ENCODE measurements at places on chromosomes 6 and 20. TPM values are rescaled to one million over a fixed set of nuclear protein-coding genes. Genes with fewer than 3 reads are reported as not detected.

DNA sequence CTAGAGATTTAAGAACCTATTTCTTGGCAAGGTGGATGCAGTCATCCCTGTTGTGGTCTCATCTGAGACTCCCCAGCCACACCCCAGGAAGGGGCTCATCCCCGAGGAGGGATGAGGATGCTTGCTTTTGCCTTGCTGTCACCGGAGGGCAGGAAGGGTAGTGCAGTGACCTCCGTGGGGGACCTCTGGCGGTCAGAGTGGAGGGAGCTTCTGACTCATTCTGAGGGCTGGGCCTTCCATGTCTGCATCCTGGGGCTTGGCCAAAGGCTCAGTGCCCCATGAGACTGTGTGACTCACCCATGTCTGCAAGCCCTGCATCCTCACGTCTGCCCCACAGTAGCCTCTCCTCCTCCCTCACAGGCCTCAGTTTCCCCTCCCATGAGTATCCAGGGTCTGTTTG, 38.7 kb downstream of the UQCC2 start:
- DNase-seq, result peak; percentile 59

The SNX9 gene
- 18.1 TPM for polyA plus RNA-seq

DNA sequence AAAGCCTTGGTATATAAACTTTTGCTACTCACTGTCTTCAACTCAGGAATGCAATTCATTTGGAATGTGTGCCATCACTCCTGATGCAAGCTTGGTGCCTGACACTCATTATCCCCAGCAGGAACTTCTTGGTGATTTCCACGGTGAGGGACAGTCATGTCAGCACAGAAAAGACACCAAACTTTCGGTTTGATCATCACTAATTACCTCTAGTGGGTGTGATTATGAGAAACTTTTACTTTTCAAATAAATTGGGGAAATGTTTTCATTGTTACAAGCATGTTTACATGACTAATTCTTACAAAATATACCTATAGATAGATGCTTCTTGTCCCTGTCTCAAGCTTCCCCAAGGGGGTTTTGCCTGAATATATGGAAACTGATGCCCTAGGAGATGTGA, 40.9 kb downstream of the RPP40 start:
- no peak for DNase-seq

DNA sequence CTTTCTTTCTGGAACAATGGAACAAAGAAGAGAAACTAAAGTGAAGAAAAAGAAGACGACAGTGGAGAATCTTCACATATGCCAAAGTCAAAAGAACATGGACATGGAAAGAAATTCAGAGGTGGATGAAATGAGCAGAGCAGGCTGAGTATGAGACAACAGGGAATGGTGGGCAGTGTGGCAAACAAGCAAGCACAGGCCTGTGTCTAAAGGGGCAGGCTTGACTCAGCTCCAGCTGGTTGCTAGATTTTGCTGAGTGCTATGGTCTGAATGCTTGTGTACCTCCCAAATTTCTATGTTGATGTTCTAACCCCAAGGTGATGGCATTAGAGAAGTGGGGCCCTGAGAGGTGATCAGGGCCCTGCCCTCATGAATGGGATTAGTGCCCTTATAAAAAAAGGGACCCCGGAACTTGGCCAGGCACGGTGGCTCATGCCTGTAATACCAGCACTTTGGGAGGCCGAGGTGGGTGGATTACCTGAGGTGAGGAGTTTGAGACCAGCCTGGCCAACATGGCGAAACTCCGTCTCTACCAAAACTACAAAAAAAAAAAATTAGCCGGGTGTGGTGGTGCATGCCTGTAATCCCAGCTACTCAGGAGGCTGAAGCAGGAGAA, 49.6 kb downstream of the ZMYND8 start:
- no peak for DNase-seq

DNA sequence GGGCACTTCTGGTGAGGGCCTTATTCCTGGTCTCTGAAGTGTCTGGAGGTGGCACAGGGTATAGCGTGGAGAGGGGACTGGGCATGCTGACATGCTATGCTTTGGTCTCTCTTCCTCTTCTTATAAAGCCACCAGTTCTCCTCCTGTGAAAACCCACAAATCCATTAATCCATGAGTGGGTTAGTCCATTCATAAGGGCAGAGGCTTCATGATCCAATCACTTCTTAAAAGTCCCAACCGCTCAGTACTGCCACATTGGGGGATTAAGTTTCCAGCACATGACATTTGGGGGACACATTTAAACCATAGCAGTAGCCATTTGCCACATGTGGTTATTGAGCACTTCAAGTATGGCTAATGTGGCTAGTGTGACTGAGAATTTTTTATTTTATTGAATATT, 3.8 kb upstream of the TRIB3 start:
- DNase-seq, result no peak

- no peak for DNase-seq
Observed at GRCh38 chr6:161068321-161068741, 76.8 kb downstream of the MAP3K4 start.

The BMP2 gene
- polyA plus RNA-seq, result 0.92 TPM

DNA sequence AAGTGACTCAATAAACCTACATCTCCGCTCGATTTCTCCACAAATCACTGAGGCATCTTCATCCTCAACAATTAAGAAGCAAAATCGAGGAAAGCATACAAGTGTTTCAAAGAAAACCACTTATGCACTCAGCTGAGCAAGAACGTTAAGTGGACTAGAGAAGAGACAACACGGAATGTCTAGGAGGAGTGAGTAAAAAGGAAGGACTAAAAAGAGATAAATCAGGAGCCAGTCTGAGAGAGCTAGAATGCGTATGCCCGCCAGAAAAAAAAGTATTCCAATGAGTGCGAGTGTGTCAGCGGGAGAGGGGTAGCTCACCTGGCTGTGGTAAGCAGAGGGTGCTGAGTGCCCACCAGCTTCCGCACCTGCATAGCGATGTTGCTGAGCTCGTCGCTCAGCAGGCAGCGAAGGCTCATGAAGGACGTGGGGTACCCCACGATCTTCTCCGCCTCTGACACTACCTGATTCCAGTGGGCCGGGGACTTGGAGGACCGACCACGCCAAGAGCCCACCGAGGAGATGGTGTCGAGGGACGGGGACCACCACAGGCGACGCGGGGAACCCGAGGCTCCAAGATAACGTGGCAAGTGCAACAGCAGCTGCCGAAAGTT, 587 bp downstream of the PDSS2 start:
- peak; percentile 47 for DNase-seq

DNA sequence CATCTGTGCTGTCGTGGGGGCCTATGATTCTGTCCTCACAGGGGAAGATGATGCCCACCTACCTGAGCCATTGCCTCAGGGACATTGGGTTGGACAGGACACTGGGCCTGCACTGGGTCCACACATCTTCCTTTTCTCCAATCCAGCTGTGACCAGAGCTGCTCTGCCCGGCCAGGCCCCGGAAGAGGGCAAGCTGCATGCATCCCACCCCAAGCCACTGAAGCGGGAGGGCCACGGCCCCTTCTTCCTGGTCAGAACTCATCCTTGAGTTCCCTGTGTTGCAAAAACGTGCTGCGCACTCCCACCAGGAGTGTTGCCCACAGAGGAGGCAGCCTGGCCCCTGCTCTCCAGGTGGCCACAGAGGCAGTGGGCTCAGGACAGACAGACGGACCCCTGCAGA, 38.2 kb downstream of the SPDEF start:
- no peak for DNase-seq

- no peak for DNase-seq
Observed at GRCh38 chr20:34322267-34323105, 19.3 kb upstream of the AHCY start.

GRCh38 chr6:137950581-137950980, 83.5 kb downstream of the TNFAIP3 start:
- DNase-seq, result no peak

- peak; percentile 64 for DNase-seq
Observed at GRCh38 chr6:77368660-77369313, 94.5 kb downstream of the HTR1B start.

- no peak for DNase-seq
Observed at GRCh38 chr6:105057160-105057559, 100.3 kb downstream of the LIN28B start.

The SGK2 gene
- not detected for polyA plus RNA-seq

GRCh38 chr20:62267543-62267942, 29.2 kb downstream of the OSBPL2 start:
- no peak for DNase-seq

The ERVFRD-1 gene
- 0.28 TPM for polyA plus RNA-seq

DNA sequence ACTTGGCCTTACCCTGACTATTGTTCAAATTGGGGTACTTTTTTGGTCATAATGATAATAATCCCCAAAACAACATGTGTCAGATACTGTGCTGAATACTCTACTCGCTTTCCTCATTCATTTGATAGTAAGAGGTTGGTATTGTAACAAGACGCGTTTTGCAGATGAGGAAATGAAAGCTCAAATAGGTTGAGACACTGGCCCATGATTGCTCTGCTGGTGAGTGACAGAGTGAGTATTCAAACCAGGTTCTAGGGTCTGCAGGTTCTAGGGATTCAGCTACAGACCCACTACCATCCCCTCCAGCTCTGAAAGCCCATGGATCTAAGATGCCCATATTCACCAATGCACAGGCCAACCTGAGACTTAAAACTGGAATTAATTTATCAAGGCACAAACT, 1.3 kb upstream of the ENPP4 start:
- no peak for DNase-seq

- DNase-seq, result peak; percentile 92
Observed at GRCh38 chr6:39102071-39102820, 12.7 kb downstream of the SAYSD1 start.

DNA sequence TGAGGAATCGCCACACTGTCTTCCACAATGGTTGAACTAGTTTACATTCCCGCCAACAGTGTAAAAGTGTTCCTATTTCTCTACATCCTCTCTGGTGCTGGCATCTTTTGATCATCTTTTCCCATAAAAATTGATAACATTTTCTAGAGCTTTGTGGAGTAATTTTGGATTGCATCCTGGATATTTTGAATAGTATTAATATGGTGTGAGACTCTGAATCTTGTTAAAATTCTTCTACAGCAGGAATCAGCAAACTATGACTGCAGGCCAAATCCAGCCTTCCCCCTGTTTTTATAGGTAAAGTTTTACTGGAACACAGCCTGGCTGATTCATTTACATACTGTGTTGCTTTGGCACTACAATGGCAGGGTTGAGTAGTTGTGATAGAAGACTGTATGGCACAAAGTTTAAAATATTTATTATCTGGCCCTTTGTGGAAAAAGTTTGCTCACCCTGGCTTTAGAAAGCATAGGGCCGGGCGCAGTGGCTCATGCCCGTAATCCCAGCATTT, 15.0 kb upstream of the RNF8 start:
- DNase-seq, result no peak

GRCh38 chr6:37988696-37989095, 169.2 kb downstream of the ZFAND3 start:
- DNase-seq, result no peak

The MEP1A gene
- not detected for polyA plus RNA-seq

The ZNF165 gene
- polyA plus RNA-seq, result 8.9 TPM

DNA sequence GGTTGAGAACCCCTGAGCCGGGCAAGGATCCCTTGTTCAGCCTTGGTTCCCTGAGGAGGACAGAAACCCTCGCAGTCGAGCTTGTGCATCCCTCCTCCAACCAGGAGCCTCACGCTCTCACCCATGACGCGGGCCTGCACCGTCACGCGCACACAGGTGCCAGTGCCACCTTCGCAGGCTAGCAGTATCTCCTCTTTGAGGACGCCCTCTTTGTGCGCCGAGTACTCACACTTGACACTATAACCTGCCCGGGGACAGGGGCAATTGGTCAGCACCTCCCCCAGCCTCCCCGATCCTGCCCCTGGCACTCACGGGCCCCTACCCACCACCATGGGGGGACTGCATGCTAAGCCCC, 13.3 kb downstream of the ADISSP start:
- no peak for DNase-seq

The BFSP1 gene
- polyA plus RNA-seq, result 2.7 TPM

The HLA-DMB gene
- 1.4 TPM for polyA plus RNA-seq

The NANP gene
- polyA plus RNA-seq, result 3.2 TPM

DNA sequence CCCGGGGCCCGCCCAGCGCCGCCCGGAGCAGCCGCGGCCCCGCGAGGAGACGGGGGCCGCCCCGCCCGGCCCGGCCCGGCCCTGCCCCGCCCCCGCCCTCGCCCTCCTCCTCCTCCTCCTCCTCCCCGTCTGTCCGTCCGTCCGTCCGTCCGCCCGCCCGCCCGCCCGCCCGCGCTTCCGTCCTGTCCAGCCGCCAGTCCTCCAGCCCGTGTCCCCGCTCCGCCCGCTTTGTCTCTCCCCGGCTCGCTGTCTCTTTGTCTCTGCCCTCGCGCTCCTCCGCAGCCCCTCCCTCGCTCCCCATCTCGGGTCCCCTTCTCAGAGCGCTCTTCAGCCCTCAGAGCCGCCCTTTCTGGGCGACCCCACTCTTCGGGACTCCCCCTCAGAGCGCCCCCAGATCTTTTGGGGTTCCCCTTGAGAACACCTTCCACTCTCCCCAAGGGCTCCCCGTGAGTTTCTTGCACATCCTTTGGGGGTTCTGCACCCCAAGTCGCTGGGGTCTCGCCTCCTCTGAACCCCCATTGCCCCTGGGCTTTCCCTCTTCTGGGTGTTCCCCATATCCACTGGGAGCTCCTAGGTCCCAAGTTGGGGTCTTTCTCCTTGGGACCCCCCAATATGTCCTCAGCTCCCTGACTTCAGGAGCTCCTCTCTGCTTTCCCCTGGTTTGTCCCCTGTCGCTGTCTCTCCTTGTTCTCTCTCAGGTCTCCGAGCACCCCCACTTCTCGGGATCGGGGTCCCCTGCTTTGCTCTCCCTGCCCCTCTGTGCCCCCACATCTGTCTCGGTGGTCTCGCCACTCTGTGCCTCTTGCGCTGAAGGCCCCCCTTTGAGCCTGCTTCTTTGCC, 79.5 kb upstream of the MYL9 start:
- DNase-seq, result peak; percentile 77

- DNase-seq, result peak; percentile 36
Observed at GRCh38 chr6:143059663-143060353, 881 bp upstream of the AIG1 start.

The TEAD3 gene
- polyA plus RNA-seq, result 15.6 TPM

The DOK5 gene
- polyA plus RNA-seq, result 6.9 TPM

- DNase-seq, result no peak
Observed at GRCh38 chr6:4350567-4351519, 215.5 kb upstream of the ECI2 start.

- peak; percentile 63 for DNase-seq
Observed at GRCh38 chr6:147382945-147383554, 125.4 kb upstream of the SAMD5 start.

GRCh38 chr6:42380228-42380979, 71.3 kb downstream of the TRERF1 start:
- no peak for DNase-seq
